Tibial nerve (tissue), 4 donors: ENCODE measurements at places on chromosomes 16 and 17.
A peak's percentile ranks its signal among the peaks of the same experiment; 100 is the strongest.

GRCh38 chr17:28735242-28735722, 6.7 kb downstream of the NEK8 start:
- H3K27me3 ChIP-seq, result no peaks in the 10 kb centered on the region
- DNase-seq, result no peak
- H3K27ac ChIP-seq, result no peak overlapping the region

GRCh38 chr17:7530023-7530900, 18.6 kb upstream of the TNFSF12 start:
- no peak overlapping the region for H3K4me3 ChIP-seq
- H3K36me3 ChIP-seq, result no peaks in the 10 kb centered on the region
- no peaks in the 10 kb centered on the region for H3K4me1 ChIP-seq
- no peaks in the 10 kb centered on the region for H3K27me3 ChIP-seq
- no peak for DNase-seq
- no peak overlapping the region for H3K27ac ChIP-seq

GRCh38 chr16:27481282-27481934, 68.3 kb downstream of the GTF3C1 start:
- no peaks in the 10 kb centered on the region for H3K27me3 ChIP-seq
- no peak overlapping the region for H3K4me3 ChIP-seq
- H3K27ac ChIP-seq, result no peak overlapping the region
- peaks cover 45% of the 10 kb centered on the region for H3K36me3 ChIP-seq

GRCh38 chr17:38566666-38567031, 39.1 kb downstream of the SRCIN1 start:
- no peak overlapping the region for H3K4me3 ChIP-seq
- no peak for DNase-seq
- peaks cover 86% of the 10 kb centered on the region for H3K27me3 ChIP-seq
- no peaks in the 10 kb centered on the region for H3K4me1 ChIP-seq
- H3K27ac ChIP-seq, result no peak overlapping the region
- H3K36me3 ChIP-seq, result no peaks in the 10 kb centered on the region

DNA sequence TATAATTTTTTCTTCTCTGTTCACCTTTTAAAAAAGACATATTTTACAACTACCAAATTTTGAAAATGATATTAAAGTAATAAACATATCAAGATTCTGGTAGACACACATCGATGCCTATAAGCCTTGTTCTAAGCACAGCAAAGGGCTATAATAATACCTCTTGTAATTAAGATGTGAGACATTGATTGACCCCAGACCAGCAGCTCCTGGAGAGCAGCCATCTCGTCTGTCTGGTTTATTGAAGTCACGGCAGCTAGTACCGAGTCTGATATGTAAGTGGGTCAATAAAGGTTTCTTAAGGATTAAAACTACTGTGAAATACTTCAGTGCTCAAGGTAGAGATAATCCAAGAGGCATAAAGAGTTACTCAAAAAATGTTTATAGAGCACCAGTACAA, 76.1 kb downstream of the C17orf58 start:
- no peak for DNase-seq
- no peaks in the 10 kb centered on the region for H3K27me3 ChIP-seq
- H3K4me3 ChIP-seq, result no peak overlapping the region
- no peak overlapping the region for H3K27ac ChIP-seq

DNA sequence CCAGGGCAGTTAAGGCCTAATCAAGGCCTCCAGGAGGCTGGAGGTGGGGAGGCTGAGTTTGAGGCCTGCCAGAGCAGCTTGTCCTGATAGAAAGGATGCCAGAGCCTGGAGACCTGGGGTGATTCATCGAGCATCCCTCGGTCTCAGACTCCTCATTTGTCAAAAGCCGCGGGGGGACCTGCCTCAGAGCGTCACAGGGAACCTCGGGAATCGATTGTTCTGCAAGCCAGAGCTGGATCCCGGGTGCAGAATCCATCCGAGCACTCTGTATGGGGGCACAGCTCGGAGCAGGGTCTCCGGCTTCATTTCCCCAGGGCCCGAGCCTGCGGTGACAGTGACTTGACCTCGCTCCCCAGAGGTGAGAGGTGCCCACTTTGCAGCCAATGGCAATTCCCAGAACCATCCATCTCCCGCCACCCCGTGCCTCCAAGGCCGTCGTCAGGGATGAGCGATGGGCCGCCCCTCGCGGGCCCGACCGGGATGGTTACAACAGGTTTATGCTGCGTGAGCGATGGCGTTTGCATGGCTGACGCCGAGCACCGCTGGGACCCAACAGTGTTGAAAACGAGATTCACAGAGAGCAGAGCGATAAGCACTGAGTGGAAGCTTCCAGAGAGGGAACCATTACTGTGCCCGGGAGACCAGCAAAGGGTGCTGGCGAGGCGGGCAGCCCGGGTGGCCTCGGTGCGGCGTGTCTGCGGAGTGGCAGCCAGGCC, 117.1 kb upstream of the GSE1 start:
- no peak for DNase-seq
- peaks cover 8% of the 10 kb centered on the region for H3K4me1 ChIP-seq
- H3K27ac ChIP-seq, result no peak overlapping the region
- no peaks in the 10 kb centered on the region for H3K36me3 ChIP-seq
- H3K27me3 ChIP-seq, result no peaks in the 10 kb centered on the region
- H3K4me3 ChIP-seq, result no peak overlapping the region

DNA sequence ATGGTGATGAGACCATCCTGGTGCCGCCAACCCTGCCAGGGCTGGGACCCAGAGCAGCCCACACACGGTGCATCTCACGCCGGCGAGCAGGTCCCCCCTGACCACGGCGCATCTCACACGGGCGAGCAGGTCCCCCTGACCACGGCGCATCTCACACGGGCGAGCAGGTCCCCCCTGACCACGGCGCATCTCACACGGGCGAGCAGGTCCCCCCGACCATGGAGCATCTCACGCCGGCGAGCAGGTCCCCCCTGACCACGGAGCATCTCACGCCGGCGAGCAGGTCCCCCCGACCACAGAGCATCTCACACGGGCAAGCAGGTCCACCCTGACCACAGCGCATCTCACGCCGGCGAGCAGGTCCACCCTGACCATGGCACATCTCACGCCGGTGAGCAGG, 59.2 kb downstream of the MRM3 start:
- no peaks in the 10 kb centered on the region for H3K36me3 ChIP-seq
- no peak for DNase-seq
- H3K4me3 ChIP-seq, result no peak overlapping the region
- no peak overlapping the region for H3K27ac ChIP-seq
- H3K4me1 ChIP-seq, result no peaks in the 10 kb centered on the region

DNA sequence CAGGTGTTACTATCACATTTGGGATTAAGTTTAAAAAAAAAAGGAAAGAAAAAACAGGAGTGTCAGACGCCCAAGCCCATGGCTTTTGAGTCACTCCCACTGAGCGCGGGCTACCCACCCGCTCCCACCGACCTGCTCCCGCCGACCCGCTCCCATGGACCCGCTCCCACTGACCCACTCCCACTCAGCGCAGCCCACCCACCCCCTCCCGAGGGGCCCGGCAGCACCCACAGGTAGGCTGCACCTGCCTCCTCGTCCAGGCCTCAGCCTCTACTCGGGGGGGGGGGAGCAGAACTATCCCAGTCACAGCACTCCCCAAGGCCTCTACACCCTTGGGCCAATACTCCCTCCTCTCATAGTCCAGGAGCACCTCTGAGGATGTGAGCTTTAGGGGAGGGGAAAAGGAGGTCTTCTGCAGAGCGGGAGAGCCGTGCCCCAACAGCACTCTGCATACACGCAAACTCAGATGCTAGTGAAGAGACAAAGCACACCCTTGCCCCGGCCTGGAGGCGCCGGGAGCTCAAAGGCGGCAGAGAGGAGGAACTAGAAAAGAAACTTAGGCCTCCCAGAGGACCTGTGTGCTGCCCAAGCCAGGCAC, 2.9 kb downstream of the CLUH start:
- H3K27me3 ChIP-seq, result no peaks in the 10 kb centered on the region
- H3K4me3 ChIP-seq, result peak overlapping the region; percentile 20
- no peaks in the 10 kb centered on the region for H3K36me3 ChIP-seq
- H3K27ac ChIP-seq, result no peak overlapping the region
- DNase-seq, result no peak

- H3K4me3 ChIP-seq, result no peak overlapping the region
- H3K36me3 ChIP-seq, result no peaks in the 10 kb centered on the region
- no peak for DNase-seq
- peak overlapping the region; percentile 89 for H3K27ac ChIP-seq
- no peaks in the 10 kb centered on the region for H3K27me3 ChIP-seq
- H3K4me1 ChIP-seq, result no peaks in the 10 kb centered on the region
These were observed 201.4 kb upstream of the CIBAR2 start for GRCh38 chr16:85313526-85314301.

DNA sequence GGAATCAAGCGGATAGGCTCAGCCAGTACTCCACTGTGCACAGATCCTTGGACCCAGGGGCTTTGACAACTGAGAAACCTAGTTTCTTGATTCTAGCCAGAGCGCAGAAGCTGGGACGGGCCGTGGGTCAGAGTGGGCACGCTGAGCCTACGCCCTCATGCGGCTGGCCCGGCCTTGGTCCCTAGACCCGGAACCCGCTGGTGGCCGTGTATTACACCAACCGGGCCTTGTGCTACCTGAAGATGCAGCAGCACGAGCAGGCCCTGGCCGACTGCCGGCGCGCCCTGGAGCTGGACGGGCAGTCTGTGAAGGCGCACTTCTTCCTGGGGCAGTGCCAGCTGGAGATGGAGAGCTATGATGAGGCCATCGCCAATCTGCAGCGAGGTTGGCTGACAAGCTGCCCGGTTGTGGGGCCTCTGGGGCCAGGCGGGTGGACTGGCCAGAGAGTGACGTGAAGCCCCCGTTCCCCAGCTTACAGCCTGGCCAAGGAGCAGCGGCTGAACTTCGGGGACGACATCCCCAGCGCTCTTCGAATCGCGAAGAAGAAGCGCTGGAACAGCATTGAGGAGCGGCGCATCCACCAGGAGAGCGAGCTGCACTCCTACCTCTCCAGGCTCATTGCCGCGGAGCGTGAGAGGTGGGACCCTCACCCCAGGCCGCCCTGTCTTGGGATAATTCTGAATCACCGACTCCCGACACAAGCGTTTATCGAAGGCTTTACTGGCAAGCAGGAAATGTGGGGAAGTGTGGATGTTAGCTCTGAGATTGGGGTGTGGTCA, 946 bp downstream of the STUB1 start:
- H3K4me1 ChIP-seq, result peaks cover 47% of the 10 kb centered on the region
- DNase-seq, result no peak
- no peaks in the 10 kb centered on the region for H3K27me3 ChIP-seq
- peaks cover 15% of the 10 kb centered on the region for H3K36me3 ChIP-seq
- peak overlapping the region; percentile 84 for H3K4me3 ChIP-seq

DNA sequence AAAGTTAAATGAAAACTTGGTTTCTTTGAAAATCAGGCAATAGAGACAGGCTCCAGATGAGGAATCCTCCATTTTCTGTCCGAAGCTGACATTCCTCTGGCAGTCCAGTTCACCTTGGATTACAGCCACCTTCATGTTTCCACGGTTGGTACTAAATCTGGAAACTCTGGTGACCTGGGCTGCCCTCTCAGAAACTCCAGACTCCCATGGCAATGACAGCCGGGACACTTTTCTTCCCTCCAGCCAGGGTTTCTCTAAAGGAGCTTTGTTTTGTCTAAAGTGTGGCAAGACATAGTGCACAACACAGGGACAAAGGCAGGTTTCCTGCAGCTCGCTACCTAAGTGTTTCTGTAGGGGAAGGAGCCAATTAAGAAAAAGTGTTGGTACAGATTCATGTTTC, 36.0 kb downstream of the CLUAP1 start:
- no peak overlapping the region for H3K27ac ChIP-seq
- H3K27me3 ChIP-seq, result no peaks in the 10 kb centered on the region
- no peaks in the 10 kb centered on the region for H3K4me1 ChIP-seq
- H3K36me3 ChIP-seq, result peaks cover 94% of the 10 kb centered on the region
- no peak for DNase-seq

DNA sequence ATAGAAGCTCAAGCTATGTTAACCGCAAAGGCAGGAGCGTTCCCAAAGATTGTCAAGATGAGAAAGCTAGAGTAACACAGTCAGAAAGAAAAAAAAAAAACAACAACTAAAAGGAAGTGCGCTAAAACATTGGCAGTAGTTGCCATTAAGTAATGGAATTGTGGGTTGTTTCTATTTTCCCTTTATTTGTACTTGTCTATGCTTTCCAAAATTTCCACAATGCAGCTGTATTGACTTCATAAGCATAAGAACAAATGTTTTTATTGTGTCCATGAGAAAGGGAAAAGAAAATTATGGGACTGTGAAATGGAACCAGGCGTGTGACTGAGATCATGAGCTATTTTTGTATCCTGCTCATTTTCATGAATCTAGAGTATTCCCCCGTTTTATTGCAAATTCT, 153.4 kb downstream of the TMEM114 start:
- no peak for DNase-seq
- H3K27ac ChIP-seq, result no peak overlapping the region
- H3K4me1 ChIP-seq, result no peaks in the 10 kb centered on the region
